ENCODE measurements at places on chromosomes 6 and 20.

GRCh38 chr6:112464901-112465665 lies 118.0 kb downstream of the RFPL4B start:
- no peaks in the 10 kb centered on the region for H3K36me3 ChIP-seq
- H3K4me1 ChIP-seq: no peaks in the 10 kb centered on the region
- H3K27me3 ChIP-seq: no peaks in the 10 kb centered on the region
- no peak overlapping the region for H3K27ac ChIP-seq
- no peak overlapping the region for H3K4me3 ChIP-seq

- peak overlapping the region; percentile 95 for H3K27ac ChIP-seq
- H3K36me3 ChIP-seq: peaks cover 3% of the 10 kb centered on the region
- H3K27me3 ChIP-seq: no peaks in the 10 kb centered on the region
- DNase-seq: no peak
- peak overlapping the region; percentile 98 for H3K4me3 ChIP-seq
Observed at GRCh38 chr6:47478233-47479139, 897 bp downstream of the CD2AP start.

DNA sequence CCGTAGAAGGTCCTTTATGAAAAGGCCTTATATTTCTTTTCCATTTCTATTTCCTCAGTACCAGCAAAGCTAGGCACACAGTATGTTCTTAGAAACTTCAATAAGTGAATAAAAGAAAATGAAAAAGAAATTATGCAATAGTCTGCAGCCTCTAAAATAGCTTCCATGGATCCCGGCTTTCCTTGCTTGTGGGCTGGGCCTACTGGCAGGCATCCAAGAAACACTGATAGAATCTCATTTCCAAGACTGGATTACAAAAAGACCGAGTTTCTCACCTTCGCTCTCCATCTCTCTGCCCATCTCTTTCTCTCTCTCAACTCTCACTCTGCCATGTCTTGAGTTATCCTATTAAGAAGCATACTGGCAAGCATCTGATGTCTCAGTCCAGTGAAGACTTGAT lies 187.5 kb upstream of the FKBP1C start:
- no peaks in the 10 kb centered on the region for H3K27me3 ChIP-seq
- no peaks in the 10 kb centered on the region for H3K4me1 ChIP-seq
- H3K27ac ChIP-seq: no peak overlapping the region
- no peaks in the 10 kb centered on the region for H3K36me3 ChIP-seq
- H3K4me3 ChIP-seq: no peak overlapping the region
- DNase-seq: no peak

DNA sequence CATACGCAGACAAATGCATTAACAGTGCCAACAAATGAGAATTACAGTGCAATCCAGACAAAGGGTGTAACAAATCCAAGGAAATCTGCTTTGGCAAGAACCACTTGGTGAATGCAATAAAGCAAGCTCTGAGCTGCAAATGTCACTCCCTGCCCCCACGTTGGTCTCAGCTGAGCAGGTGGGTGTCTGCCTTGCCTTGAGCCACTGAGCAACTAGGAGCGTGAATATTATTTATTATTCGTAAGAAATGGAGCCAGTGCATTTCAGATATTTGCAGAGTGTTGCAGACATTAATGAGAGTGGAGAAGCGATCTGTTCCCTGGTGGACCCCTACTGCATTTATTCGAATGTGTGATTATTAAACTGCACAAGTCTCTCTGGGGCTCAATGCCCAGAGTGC lies 36.6 kb upstream of the F13A1 start:
- no peaks in the 10 kb centered on the region for H3K36me3 ChIP-seq
- DNase-seq: no peak
- no peak overlapping the region for H3K27ac ChIP-seq
- no peaks in the 10 kb centered on the region for H3K4me1 ChIP-seq
- H3K4me3 ChIP-seq: no peak overlapping the region

DNA sequence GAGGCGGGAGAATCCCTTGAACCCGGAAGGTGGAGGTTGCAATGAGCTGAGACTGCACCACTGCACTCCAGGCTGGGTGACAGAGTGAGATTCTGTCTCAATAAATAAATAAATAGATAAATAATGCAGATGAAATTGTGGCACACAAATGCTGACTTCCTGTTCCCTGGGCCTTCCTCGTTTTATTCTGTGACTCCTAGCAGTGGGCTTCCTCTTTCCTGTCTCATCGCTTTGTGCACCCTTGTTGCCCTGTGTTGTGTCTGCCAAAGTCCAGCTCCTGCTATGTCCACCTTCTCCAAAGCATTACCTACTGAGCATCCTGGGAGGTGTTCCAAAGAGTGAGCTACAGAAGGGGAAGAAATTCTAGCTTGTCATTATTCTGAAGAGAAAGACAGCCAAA lies 100.2 kb upstream of the TIAM2 start:
- no peak for DNase-seq
- no peaks in the 10 kb centered on the region for H3K36me3 ChIP-seq
- peaks cover 5% of the 10 kb centered on the region for H3K4me1 ChIP-seq
- no peaks in the 10 kb centered on the region for H3K27me3 ChIP-seq
- H3K4me3 ChIP-seq: no peak overlapping the region

GRCh38 chr20:50563133-50563944 lies 53.2 kb downstream of the PTPN1 start:
- H3K4me1 ChIP-seq: peaks cover 93% of the 10 kb centered on the region
- no peaks in the 10 kb centered on the region for H3K27me3 ChIP-seq
- peak overlapping the region; percentile 83 for H3K27ac ChIP-seq
- no peak overlapping the region for H3K4me3 ChIP-seq
- peaks cover 74% of the 10 kb centered on the region for H3K36me3 ChIP-seq

Measured in activated CD4-positive, alpha-beta memory T cell treated with anti-CD3 and anti-CD28 coated beads for 36 hours (primary cell).